ENCODE measurements at places on chromosomes 7 and 10. TPM values are rescaled to one million over a fixed set of nuclear protein-coding genes. Genes with fewer than 3 reads are reported as not detected.

DNA sequence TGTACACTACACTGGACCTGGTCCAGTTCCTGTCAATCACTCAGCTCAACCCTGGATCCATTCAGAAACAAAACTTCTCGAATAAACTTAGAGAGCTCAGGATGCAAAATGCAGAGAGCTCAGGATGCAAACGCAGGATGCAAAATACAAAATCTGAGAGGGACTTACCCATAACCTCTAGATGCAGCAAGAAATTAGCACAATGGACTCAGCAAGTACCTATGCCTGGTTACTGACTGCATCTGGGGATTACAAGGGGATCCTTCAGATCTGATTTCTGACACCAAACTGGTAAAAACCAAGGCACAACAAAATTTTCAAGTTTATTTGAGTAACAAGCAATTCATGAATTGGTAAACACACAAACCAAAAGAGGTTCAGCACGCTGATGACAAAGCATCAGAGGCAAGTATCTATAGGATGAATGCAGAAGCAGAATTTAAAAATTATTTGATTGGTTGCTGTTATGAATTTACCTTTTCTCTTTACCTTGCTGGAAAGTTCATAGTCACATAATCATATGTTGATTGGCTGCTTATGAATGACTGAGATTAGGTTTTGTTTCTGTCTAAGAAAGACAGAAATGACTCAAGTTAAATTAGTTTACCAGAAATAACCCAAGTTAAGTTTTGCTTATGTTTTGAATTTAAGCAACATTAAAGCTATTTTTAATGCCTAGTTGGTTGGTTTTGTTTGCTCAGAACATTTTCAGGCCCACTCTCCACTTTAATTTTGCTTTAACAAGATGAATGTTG is 11.4 kb downstream of the GIMAP6 start:
- DNase-seq = no peak

DNA sequence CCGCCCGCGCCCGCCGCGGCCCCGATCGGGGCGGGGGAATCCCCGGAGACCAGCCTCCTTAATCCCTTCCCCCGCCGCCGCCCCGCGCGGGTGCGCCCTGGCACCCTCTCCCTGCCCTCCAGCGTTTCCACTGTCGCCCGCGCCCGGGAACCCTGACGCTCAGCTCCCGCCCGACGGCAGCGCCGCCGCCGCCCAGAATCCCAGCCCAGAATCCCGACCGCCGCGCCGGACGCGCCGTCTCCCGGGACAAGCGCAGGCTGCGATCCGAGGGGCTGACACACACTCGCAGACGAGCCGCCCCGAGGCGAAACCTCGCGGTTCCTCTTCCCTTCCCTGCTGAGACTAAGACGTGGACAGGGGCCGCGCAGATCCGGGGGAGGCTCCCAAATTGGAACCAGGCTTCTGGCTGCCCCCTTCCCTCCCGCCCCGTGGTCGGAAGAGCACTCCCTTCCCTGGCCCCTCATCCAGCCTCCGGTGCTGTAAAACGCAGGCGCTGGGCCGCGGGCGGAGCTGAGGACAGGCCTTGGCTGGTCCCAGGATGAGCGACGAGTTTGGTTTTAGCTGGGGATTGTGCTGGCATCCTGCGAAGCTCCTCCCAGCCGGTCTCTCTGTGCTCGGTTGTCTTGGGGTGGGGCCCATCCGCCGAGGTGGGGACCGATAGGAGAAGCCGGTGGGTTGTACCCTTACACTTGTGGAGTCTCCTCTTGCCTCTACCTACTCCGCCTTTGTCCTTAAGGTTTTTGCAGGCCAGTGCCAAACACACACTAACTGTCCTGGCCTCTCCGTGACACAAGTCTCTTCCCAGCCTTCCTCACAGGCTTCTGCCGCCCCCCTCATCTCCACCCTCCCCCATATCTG is 1.1 kb downstream of the MARVELD1 start:
- peak; percentile 59 for DNase-seq

GRCh38 chr10:103915796-103916195 is 2.2 kb downstream of the STN1 start:
- DNase-seq = no peak

The LOXL4 gene
- 7.9 TPM for total RNA-seq
